ENCODE measurements at places on chromosomes 5 and 9.

GRCh38 chr9:6566409-6567139 is 79.0 kb downstream of the GLDC start:
- no peak for DNase-seq

DNA sequence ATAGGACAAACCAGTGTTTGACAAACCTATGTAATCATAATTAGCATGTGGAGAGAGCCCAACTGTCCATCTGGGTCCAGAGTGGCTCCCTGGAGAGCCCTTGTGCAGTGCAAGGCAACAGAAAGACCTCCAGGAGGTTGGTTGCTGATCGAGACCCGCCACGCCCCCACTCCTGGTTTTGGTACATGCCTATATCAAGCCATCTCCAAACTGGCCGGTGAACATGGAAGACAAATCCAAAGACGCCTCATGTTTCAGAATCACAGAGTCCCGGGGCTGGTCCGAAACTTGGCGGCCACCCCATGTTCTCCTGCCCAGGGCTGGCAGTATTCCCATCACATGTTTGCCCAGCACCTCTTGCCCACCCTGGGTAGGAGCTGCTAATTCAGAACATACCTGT is 140.2 kb downstream of the PAX5 start:
- DNase-seq, result no peak

DNA sequence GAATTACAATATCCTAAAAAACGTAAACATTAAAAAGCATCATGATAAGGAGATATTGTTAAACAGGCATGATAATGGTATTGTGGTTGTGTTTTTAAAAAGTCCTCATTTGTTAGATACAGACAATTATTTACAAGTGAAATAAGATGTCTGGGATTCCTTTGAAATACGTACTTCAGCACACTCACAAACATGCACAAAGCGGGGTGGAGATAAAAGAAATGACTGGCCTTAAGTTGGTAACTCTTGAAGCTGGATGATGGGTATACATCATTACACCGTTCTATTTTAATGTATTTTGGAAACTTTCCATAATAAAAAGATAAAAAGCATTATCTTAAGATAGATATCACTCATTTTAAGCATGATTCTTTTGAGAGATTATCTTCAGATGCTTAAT is 1.0 kb downstream of the FAM200C start:
- DNase-seq, result no peak

- DNase-seq, result no peak
Measured at GRCh38 chr5:101160002-101160401, 256.9 kb upstream of the ST8SIA4 start.

DNA sequence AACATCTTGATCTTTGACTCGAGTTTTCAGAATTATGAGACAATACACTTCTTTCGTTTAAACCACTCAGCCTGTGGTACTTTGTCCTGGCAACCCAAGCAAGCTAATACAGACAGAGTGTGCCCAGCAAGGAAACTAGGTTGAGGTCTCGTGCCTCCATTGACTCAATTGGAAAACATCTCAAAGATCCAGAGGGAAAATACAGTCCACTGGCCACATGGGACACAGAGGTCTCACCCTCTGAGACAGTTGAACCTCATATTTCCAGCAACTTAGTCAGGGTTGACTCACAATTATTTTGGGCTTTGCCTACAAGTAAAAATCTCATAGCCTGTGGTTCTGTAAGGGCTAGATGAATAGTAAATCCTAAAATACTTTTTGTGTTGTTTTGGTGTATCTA is 631.5 kb downstream of the MTRR start:
- no peak for DNase-seq

GRCh38 chr9:126151686-126152134 is 174.9 kb upstream of the MVB12B start:
- no peak for DNase-seq
